ENCODE measurements at places on chromosomes 4 and X.

DNA sequence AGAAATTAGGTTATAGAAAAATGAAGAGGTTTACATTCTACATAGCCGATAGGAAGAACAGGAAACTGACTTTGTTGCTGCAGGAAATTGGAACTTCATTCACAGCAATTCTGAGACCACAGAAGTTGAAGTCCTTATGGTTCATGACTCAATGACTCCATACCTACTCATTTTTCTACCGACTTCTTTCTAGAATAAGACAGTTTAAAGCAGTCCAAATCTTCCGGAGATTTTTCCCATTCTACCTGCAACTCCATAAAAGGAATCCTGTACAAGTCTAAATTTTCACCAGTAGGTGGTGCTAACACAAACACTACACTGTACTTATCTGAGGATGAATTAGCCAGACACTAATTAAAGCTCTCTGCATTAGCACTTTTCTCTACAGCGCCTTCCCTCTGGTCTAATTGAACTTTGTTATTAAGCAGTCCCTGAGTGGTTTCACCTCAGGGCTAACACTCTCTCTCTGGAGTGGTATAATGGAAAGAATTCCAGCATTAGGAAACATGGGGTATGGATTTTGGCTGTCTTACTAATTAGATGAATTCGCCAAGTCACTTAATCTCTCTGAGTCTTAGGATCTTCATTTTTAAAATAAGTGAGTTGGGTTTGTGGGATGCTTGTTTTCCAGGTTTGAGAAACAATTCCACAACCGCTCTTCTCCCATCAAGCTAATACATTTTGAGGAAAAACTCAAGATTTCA lies 167.9 kb downstream of the SMIM20 start:
- peak; percentile 64 for DNase-seq

DNA sequence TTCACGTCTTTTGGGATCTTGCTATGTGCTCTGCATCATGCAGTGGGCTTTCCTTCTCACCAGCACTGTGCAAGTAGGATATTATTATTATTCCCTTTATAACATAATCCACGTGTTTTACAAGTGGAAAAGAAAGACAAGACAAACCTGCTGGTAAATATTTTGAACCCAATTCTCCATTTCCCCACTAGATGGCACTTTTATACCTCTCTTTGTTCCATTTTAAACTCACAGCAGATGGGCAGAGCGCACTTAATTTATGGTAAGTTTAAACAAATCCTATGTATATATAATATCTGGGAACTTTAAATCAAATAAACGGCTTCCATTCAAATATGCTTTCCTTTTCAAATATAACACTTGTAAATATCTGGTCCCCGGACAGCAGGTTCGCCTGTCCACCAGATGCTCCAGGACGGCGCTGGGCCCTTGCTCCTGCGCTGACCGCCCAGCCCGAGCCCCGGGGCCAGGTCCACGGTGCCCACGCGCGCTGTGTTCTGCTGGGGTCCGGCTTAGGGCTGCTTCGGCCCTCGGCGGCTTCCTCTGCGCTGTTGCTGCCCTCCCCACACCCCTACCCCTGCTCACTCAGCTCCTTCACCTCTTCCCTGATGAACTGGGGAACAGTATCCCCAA lies 31.1 kb downstream of the F11 start:
- DNase-seq = peak; percentile 60

GRCh38 chr4:120821977-120822376 lies 100.5 kb downstream of the PRDM5 start:
- DNase-seq = no peak

DNA sequence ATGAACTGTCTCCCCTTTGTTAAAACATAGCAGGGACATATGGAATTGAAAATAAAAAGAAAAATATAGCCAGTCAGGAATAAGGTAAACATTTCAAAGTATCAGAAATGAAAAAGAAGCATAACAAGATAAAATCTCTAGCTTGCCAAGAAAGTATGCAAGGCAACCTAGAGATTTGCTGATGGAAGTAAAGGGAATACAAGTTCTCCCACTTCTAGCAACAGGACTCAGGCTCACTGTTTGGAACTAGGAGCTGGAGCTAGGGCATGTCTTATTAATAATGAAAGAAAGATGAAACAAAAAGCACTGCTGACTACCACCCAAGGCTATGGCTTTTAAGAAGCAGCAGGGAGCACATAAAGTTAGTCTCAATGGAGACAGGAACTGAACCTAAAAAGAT lies 18.2 kb downstream of the ANKRD50 start:
- DNase-seq = no peak

- DNase-seq = no peak
Measured at GRCh38 chr4:176333076-176333475, 13.3 kb downstream of the SPCS3 start.

- DNase-seq = no peak
Measured at GRCh38 chrX:66028936-66029335, 10.9 kb downstream of the VSIG4 start.

- DNase-seq = no peak
Measured at GRCh38 chr4:5980436-5981155, 37.6 kb downstream of the C4orf50 start.

Data from D341Med (cell line).